ENCODE measurements at places on chromosomes 6 and 20. TPM values are rescaled to one million over a fixed set of nuclear protein-coding genes. Genes with fewer than 3 reads are reported as not detected.

SIRPB1 gene
- 0.92 TPM for total RNA-seq

REM1 gene
- not detected for total RNA-seq

BPIFA1 gene
- not detected for total RNA-seq

FRK gene
- total RNA-seq, result 0.07 TPM

ERVFRD-1 gene
- total RNA-seq, result not detected

MEP1A gene
- not detected for total RNA-seq

DDAH2 gene
- total RNA-seq, result 6.9 TPM

C20orf144 gene
- total RNA-seq, result 0.29 TPM

MCHR2 gene
- not detected for total RNA-seq

GLO1 gene
- 142 TPM for total RNA-seq

SLC32A1 gene
- total RNA-seq, result not detected

TSBP1 gene
- not detected for total RNA-seq

PNLDC1 gene
- 0.34 TPM for total RNA-seq

VIP gene
- not detected for total RNA-seq

CGA gene
- total RNA-seq, result not detected

ADTRP gene
- 20.0 TPM for total RNA-seq

ACSS1 gene
- total RNA-seq, result 17.5 TPM

SLC35F1 gene
- 0.09 TPM for total RNA-seq

HLA-DQA1 gene
- total RNA-seq, result 3.4 TPM

FAM209B gene
- total RNA-seq, result not detected

FOXQ1 gene
- not detected for total RNA-seq

SYCP2 gene
- total RNA-seq, result 2.6 TPM

RHAG gene
- not detected for total RNA-seq

MDN1 gene
- 69.0 TPM for total RNA-seq

ZC2HC1B gene
- not detected for total RNA-seq

CST2 gene
- not detected for total RNA-seq

WFDC5 gene
- not detected for total RNA-seq

NR2E1 gene
- not detected for total RNA-seq

F13A1 gene
- total RNA-seq, result not detected

FUT9 gene
- total RNA-seq, result not detected

PTPRK gene
- 8.9 TPM for total RNA-seq

NFKBIL1 gene
- total RNA-seq, result 13.0 TPM

PMEPA1 gene
- total RNA-seq, result 2.0 TPM

METTL24 gene
- not detected for total RNA-seq

ADGRG6 gene
- total RNA-seq, result 1.3 TPM
